ENCODE measurements at places on chromosomes 2 and 18. TPM values are rescaled to one million over a fixed set of nuclear protein-coding genes. Genes with fewer than 3 reads are reported as not detected.

GRCh38 chr2:50346629-50347357, 685.1 kb downstream of the NRXN1 start:
- no peak for DNase-seq

The ARHGAP28 gene
- total RNA-seq: 22.6 TPM

GRCh38 chr2:70684846-70685622, 83.0 kb downstream of the ADD2 start:
- no peak for DNase-seq

GRCh38 chr2:196977507-196977906, 51.0 kb upstream of the PGAP1 start:
- no peak for DNase-seq

The CEBPZOS gene
- total RNA-seq: 45.2 TPM

The INHBB gene
- total RNA-seq: 35.9 TPM

GRCh38 chr2:172833898-172834297, 98.3 kb downstream of the RAPGEF4 start:
- no peak for DNase-seq

The CDK15 gene
- 1.2 TPM for total RNA-seq

GRCh38 chr2:147968571-147968970, 52.0 kb downstream of the ORC4 start:
- DNase-seq: no peak

DNA sequence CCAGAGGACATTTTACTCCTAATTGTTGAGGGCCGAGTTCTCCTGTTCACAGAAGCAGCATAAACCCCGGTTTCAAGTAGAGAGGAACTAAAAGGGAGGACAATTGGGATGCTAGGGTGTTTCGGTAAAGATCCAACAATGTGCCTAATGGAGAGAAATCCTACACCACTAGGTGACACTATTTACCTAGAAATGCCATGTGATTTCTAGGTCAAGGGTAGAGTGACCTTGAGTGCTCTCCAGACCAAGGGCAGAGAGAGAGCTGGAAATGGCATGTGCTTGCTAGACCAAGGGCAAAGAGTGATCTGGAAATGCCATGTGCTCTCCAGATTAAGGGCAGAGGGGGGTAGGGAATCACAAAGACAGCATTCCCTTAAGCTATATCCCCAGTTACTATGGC, 472.0 kb downstream of the DCDC2C start:
- no peak for DNase-seq

The WNT10A gene
- total RNA-seq: 4.3 TPM

The TFPI gene
- total RNA-seq: 19.5 TPM

DNA sequence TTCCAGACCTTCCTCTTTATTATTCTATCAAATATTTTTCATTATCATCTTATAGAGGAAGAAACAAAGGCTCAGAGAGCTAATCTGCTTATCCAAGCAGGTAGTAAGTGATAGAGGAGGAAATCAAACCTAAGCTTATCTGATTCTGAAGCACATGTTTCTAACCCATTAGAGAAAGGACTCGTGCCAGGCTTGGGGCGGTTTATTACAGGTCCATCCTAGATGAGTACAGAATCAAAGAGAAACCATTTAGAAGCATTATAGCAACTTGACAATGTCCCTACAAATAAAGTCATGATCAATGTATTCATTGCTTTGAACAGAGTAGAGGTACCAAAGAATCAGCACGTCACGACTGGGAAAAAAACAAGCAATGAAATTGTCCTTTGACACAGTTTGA, 303.0 kb downstream of the CYRIA start:
- no peak for DNase-seq

DNA sequence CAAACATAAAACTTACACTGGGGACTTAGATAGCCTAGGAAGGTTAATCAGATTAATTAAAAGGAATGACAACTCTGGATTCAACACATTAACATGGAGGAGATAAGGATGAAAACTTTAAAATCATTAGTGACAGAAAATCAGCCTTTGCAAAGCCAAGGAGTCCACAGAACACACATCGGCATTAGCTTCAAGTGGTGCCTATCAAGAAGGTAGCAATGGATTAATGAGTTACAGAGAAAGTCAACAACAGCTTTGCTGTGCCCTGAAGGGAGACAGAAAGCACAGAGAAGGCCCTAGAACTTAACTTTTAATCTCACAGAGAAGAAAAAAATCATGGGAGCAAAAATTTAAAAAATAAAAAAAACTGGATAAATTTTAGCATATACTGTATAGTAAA, 88.6 kb downstream of the KCNH7 start:
- DNase-seq: no peak

The ABCG8 gene
- total RNA-seq: 0.57 TPM

GRCh38 chr18:24027156-24027827, 12.7 kb downstream of the TTC39C start:
- DNase-seq: peak; percentile 25

DNA sequence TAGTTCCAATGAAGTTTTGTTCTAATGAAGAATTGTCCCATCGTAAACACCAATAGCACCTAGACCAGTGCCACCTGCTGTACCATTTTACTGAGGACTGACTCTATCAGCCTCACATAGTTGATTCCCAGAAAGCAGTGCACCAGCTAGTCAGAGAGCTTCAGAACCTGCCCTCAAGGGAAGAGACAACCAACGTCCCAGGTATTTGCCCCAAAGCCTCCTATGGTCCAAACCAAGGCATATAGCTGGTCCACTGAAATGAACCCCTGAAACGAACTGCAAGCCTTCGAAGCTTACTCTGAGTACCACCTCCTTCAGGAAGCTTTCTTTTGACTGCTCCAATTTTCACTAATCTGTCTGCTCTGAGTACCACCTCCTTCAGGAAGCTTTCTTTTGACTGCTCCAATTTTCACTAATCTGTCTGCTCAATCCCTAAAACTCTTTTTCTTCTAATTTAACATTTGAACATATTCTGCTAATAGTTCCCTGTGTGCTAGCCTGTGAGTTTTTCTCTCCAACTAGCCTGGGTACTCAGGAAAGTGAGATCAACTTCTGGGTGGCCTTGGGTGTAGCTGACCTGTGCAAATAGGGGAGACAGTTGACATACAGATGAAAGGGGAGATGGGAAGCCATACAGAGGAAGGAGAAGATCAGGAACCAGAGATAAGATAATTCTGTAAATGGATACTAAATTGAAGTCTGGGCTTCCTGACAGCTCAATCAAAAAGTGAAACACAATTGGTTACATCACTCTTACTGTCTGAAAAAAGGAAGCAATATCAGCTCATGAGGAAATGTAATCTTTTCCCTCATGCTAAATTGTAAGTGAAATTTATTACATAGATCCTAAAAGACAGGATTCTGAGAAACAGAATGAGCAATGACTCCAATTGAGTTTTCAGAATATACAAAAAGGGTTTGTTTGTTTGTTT, 33.5 kb upstream of the EML4 start:
- DNase-seq: no peak

- DNase-seq: no peak
Observed at GRCh38 chr2:161871113-161871512, 202.9 kb downstream of the DPP4 start.

DNA sequence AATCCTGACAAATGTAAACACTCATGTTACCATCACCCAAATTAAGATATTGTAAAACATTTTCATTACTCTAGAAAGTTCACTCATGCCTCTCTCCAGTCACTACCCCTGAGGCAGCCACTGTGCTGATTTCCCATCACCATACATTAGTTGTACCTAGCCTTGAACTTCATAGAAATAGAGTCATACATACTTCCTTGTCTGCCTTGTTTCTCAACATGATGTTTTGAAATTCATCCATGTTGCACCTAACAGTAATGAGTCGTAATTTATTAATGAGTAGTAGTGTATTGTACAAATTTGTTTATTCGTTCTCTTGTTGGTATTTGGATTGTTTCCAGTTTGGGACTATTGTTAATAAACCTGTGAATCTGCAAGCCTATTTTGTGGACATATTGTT, 49.0 kb upstream of the TWSG1 start:
- DNase-seq: no peak

The HK2 gene
- total RNA-seq: 8.7 TPM

GRCh38 chr2:220786216-220786615, 785.9 kb downstream of the EPHA4 start:
- peak; percentile 4 for DNase-seq

DNA sequence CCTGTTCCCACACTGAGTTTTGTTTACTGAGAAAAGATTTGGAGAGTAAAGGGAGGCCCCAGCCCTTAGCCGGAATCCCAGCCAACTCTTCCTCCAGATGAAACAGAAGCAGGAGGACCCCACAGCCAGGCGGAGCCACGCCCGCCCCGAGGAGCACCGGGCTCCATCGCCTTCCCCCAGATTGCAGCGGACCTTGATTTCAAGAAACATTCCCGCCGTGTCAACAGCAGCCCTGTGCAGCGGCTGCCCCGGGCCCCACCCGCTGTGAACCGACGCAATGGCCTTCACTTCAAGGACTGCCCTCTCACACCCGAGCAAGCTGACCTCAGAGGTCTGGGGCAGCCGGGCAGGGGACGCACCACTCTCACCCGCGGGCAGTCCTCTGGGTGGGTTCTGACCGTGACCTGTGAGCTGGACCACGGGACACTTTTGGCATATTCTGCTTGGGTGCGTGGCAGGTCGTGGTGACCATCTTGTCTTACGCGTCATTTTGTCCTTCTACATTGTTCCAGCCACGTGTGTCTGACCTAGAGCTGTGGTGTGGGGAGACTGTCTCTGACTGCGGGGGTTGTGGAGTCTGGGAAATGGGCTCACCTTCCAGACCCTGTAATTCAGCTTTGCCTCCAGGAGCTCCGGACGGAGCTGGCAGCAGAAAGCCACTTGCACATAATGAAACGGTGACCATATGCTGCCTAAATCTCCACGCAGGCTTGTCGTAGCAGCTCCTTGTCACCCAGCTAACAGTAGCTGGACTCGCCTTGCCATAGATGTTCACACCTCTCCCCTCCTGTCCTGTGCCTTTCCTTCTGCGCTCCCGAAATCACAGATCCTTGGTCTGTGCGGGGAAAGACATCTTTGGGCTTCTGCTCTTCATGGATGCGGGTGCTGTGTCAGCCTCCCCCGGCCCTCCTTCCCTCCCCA, 32.0 kb upstream of the INHBB start:
- DNase-seq: peak; percentile 12

DNA sequence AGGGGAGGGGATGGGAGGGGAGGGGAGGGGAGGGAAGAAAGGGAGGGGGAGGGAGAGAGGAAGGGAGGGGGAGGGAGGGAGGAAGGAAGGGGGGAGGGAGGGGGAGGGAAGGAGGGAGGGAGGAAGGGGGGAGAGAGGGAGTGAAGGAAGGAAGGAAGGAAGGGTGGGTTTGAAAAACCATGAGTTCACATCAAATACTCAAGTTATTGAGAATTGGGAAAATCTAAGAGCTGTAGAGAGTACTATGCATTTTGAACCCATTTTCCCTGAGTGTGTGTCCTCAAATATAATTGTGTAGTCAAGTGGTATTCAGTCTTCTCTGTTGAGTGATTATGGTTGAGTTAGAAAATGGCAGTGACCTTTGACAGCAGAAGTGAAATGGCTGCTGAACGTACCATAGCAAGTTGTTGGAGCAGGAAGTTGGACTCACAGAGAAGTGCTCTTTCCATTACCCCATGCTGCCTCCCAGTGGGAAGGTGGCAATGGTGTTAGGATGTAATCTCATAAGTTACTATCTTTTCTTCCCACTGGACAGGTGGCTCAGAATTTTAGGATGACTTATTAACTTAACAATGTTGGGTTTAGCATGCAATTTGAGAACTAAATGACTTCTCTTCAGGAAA, 214.6 kb downstream of the SETBP1 start:
- peak; percentile 40 for DNase-seq

The ITGA6 gene
- total RNA-seq: 249 TPM

DNA sequence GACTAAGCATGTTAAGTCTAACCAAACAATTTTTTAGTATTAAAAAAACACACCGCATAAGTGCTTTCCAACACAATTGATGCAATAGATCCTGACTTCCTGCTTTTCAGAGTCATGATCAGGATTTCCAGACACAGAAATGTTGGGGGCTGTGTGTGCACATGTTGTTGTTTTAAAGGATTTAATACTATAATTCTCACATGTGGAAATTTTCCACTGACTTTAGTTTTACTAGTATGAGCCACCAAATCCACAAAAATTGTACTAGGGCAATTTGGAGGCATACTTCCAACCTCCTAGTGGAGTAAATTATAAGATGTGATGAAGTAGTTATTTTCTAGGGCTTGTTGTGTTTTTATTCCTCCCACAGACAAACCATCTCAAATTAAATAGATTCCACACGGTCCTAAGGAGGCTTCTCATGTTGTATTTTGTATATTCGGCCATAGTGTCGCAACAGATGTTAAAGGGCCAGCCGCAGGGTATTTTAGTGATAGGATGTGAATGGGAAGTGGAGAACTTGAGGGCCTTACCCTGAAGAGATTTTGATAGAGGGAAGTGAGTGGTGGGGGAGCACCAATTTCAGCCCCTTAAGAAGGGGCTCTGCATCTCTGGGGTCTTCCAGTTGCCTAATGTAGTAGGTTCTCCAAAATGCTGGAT, 108.9 kb upstream of the KLF7 start:
- no peak for DNase-seq

DNA sequence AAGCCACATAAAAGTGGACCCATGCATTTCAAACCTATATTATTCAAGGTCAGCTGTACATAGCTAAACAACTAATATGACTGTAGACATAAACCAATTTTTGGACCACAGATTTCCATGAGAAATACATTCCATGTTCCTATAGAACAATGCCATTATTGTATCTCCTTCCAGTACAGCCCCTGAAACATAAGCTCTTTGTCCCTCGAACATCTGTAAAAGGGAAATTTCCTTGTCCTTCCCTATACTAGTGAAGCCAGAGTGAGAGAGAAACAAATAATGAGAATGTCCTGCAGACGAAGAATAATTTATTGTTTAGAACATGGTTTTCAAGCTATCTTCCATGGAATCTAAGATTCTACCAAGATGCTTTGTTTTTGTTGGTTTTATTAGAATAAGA, 75.3 kb downstream of the GORASP2 start:
- no peak for DNase-seq

- DNase-seq: no peak
Observed at GRCh38 chr2:179355881-179356280, 91.2 kb upstream of the SESTD1 start.

- no peak for DNase-seq
Observed at GRCh38 chr2:96540136-96540535, 3.6 kb downstream of the ARID5A start.

The PLGLB1 gene
- total RNA-seq: 1.5 TPM

The PSMA8 gene
- 2.9 TPM for total RNA-seq

GRCh38 chr2:226953206-226953605, 117.4 kb downstream of the RHBDD1 start:
- DNase-seq: no peak

GRCh38 chr2:226079196-226079595, 679.7 kb downstream of the NYAP2 start:
- DNase-seq: no peak

The SCYGR7 gene
- not detected for total RNA-seq

The ATAD2B gene
- 12.2 TPM for total RNA-seq

The ESPNL gene
- 3.9 TPM for total RNA-seq

GRCh38 chr2:30262716-30263309, 31.5 kb downstream of the LBH start:
- no peak for DNase-seq

GRCh38 chr2:142849820-142850219, 27.6 kb upstream of the KYNU start:
- DNase-seq: no peak

DNA sequence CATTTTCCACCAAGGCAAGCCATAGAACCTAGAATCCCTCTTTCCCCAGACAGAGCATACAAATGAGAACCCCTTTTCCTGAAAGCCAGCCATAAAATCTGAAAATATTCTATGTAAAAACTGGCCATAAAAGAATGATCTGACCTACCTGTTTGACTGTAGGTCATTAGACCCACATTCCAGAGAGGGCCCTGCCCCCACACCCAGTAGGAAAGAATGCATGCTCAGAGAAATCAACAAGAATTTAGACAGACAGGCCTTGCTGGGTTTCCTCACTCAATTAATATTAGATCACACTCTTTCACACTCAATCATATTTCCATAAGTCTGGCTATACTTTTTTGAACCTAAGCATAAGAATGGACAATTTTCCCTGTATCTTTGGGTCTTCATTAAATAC, 929.5 kb downstream of the ERBB4 start:
- DNase-seq: no peak

Data from prostate gland (tissue), 2 donors.